CD4-positive, alpha-beta memory T cell (primary cell): ENCODE measurements at places on chromosomes 7 and 10.

- H3K4me3 ChIP-seq = no peak overlapping the region
- H3K4me1 ChIP-seq = no peaks in the 10 kb centered on the region
- H3K27ac ChIP-seq = no peak overlapping the region
Observed at GRCh38 chr7:32616625-32617024, 121.3 kb downstream of the AVL9 start.

DNA sequence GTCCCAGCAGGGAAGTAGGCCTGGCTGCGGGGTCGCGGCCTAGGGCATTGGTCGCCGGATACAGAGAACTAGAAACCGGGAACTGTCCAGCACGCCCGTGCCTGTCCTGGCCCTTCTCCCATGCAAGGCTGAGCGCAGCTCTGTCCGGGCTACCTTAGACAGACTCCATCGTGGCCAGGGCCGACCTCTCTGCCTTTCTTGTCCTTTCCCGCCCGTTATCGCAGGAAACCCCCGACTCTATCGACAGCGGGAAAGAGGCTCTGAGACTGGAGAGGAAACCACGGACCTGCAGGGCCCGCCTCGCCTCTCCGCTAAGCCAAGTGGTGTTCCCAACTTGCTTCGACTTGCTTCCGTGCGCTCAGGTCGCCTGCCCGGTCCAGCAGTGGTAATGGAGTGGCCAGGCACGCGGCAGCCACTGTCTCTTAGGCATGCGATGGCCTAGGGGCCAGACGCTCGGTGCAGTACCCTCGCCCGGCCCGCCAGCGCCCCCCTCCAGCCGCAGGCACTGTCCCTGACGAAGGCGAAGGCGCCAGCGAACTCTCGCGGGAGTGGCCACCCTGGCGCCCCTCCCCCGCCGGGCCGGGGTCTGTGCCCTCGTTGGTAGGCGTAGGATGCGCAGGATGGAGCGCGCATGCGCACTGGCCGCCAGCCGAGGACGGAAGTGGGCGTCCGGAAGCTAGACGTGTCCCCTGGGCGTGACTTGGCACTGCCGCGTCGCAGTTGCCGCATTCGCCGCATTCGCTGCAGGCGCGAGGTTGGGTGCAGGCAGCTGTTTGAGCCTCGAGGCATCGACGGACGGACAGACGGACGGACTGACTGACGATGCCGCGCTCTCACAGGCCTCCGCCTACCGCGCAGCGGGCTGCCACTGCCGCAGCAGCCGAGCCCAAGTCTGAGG is 54.4 kb downstream of the MCMBP start:
- H3K4me3 ChIP-seq = no peak overlapping the region
- DNase-seq = peak; percentile 18
- H3K4me1 ChIP-seq = no peaks in the 10 kb centered on the region
- no peak overlapping the region for H3K27ac ChIP-seq

DNA sequence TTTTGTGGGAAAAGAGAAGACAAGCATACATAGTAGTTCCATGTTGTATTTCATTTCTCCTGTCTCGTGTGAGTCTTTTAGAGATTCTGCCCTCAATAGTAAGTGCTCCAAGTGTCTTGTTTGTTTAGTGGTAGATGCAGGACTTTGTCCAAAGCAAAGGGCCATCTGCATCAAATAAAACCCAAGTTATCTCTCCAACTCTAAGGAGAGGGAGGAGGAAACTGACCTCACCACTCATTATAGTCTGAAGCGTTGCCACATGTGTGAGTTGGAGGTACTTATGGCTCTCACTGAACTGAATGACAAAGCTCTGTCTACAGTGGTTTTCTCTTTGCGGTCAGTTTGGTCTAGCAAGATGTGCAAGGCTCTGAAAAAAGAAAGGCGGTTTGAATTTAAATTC is 272.6 kb downstream of the DOCK4 start:
- DNase-seq = no peak
- H3K27ac ChIP-seq = no peak overlapping the region
- H3K27me3 ChIP-seq = no peaks in the 10 kb centered on the region

DNA sequence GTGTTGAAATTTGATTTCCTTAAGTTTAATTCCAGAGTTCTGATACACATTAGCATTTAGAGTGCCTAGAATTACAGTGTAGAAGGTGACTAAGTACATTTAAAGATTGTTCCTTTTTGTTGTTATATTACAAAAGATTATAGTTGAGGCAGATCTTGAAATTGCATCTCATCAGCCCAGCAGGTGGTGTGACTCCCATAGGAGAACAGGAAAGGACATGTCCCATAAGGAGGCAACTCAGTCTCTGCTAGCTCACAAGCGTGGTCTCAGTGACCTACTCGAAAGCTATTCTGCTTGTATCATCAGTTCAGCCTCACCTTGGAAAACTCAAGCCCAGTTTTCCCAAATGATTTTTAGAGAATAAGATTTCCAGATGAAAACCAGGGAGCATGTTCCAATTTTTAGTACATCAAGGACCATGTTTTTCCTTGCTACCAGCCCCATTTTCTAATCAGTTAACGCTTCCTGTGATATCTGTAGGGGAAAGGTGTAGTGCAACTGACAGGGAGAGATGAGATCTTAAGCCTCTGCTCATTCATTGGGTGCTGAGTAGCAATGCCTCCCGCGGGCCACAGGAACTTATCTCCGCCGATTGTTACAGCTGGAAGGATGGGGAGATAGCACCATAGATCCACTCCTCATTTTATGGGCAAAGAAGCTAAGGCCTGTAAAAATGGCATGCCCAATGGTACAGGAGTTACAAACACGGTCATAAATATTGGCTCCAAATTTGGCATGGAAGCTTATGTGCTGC is 1.1 kb upstream of the GNAI1 start:
- H3K36me3 ChIP-seq = no peaks in the 10 kb centered on the region
- no peak for DNase-seq
- no peaks in the 10 kb centered on the region for H3K4me1 ChIP-seq
- no peak overlapping the region for H3K4me3 ChIP-seq

DNA sequence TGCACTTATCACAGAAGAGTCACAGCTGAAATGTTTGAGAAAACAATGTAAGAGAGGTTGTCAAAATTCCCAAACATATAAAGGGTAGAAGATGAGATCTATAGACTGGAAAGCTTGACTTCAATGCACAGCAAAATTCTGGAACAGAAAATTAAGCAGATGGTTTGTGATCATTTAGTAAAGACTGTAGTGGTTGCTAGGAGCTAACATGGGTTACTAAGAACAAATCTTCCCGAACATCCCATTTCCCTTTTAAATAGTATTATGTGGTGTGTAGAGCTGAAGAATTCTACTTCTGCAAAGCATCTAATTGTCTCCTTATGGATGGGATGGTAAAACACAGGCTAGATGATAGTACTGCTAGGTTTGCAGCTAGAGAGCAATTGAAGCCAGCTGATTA is 312.3 kb downstream of the CAMK1D start:
- no peaks in the 10 kb centered on the region for H3K4me1 ChIP-seq
- DNase-seq = no peak
- no peaks in the 10 kb centered on the region for H3K36me3 ChIP-seq
- H3K4me3 ChIP-seq = no peak overlapping the region
- no peak overlapping the region for H3K27ac ChIP-seq

- no peaks in the 10 kb centered on the region for H3K27me3 ChIP-seq
- peak overlapping the region; percentile 64 for H3K27ac ChIP-seq
- H3K36me3 ChIP-seq = no peaks in the 10 kb centered on the region
- peaks cover 19% of the 10 kb centered on the region for H3K4me1 ChIP-seq
- peak; percentile 57 for DNase-seq
- H3K4me3 ChIP-seq = peak overlapping the region; percentile 60
Observed at GRCh38 chr10:96043893-96044715, 721 bp downstream of the CCNJ start.
